ENCODE measurements at places on chromosomes 3 and 15.

GRCh38 chr15:36758800-36759199 lies 179.4 kb downstream of the CDIN1 start:
- no peak for DNase-seq

DNA sequence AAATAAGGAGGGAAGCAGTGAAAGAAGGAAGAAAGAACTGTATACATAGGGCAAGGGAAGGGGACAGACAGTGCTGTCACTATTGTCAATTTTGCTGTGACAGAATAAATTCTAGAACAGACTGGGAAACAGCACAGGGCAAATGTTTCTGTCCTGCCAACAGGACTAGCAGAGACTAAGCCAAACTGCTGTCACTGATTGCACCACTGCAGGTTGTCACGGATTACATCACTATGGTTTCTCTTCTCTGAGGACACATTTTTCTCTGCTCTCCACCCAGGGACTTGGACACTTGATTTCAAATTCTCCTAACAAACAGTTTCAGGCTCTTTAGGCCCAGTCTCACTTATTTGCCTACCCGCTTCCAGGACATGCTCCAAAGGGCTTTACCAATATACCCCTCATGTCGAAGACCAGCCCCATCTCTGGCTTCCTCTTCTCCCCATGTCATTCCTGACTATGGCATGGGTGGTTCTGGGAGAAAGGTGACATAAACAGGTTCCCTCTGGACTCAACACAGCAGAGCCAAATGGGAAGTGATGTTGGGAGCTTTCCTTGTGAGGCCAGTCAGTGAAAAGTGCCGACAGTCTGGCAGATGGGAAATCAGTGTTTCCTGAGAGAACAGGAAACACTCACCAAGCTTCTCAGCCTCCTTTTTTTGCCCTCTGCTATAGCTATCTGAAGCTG lies 70.2 kb upstream of the ST3GAL6 start:
- no peak for DNase-seq

DNA sequence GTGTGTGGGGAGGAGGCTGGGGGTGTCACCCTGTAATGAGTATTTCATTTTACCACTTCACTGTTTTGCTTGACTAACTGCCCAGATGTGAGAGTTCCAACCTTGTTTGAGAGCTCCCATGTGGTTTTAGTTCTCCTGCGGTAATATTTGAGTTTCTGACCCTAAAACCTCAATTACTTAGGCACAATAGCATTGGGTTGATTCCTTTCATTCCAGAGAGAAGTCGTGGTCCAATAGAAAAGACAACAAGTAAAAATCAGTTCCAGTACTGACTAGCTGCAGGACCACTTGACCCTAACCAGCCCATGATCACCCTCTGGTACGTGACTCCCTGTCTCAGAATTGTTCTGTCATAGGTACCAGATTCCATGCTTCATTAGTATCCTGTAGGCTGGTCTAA lies 630.4 kb downstream of the CADM2 start:
- no peak for DNase-seq

- no peak for DNase-seq
These were observed 6.0 kb downstream of the LXN start for GRCh38 chr3:158666416-158666815.

- DNase-seq = no peak
These were observed 7.3 kb downstream of the TMEM212 start for GRCh38 chr3:171850320-171850959.
